Smooth muscle cell of the coronary artery (primary cell): ENCODE measurements at places on chromosomes 6 and 20. TPM values are rescaled to one million over a fixed set of nuclear protein-coding genes. Genes with fewer than 3 reads are reported as not detected.

The DEFB124 gene
- not detected in 2 replicates for total RNA-seq

The SPATA25 gene
- 0.12 and 0.60 TPM in 2 replicates for total RNA-seq

The HTR1E gene
- total RNA-seq: not detected in 2 replicates

The SIGLEC1 gene
- not detected in 2 replicates for total RNA-seq

The MAFB gene
- total RNA-seq: 0.23 and 3.2 TPM in 2 replicates

The RAET1L gene
- not detected in 2 replicates for total RNA-seq

The KCNK16 gene
- not detected in 2 replicates for total RNA-seq

The PCSK2 gene
- total RNA-seq: not detected in 2 replicates
